Activated CD4-positive, alpha-beta T cell treated with anti-CD3 and anti-CD28 coated beads, Interleukin-2, amount 10 ng/mL, durations not matched to agents 7 days and 5 days (primary cell): ENCODE measurements at places on chromosomes 2 and 18.

- DNase-seq = no peak
These were observed 1.4 kb upstream of the GRHL1 start for GRCh38 chr2:9949992-9950520.

- no peak for DNase-seq
These were observed 27.1 kb upstream of the SCYGR1 start for GRCh38 chr2:227414846-227415245.

- DNase-seq = no peak
These were observed 79.6 kb downstream of the OSBPL6 start for GRCh38 chr2:178273787-178274360.

DNA sequence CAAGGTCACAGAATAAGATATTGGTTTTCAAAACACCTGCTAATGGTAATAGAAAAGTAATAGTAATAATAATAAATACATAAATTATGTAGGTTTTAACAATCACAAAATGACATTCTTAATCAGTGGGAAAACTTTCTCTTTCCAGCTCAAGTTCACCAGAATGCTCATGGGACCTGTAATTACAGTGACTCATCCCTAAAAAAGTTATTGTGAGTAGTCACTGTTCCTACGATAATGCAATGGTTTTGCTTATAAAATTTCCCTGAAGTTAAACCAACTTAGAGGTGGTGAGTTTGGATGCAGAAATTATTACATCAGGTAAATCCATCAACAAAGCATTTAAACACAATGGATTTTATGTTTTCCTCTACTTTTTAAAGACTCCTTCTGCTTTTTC is 502.3 kb downstream of the PID1 start:
- DNase-seq = no peak

- no peak for DNase-seq
These were observed 563.1 kb upstream of the FAM98A start for GRCh38 chr2:34162231-34162630.

GRCh38 chr2:241074065-241074818 is 27.8 kb downstream of the MTERF4 start:
- no peak for DNase-seq

DNA sequence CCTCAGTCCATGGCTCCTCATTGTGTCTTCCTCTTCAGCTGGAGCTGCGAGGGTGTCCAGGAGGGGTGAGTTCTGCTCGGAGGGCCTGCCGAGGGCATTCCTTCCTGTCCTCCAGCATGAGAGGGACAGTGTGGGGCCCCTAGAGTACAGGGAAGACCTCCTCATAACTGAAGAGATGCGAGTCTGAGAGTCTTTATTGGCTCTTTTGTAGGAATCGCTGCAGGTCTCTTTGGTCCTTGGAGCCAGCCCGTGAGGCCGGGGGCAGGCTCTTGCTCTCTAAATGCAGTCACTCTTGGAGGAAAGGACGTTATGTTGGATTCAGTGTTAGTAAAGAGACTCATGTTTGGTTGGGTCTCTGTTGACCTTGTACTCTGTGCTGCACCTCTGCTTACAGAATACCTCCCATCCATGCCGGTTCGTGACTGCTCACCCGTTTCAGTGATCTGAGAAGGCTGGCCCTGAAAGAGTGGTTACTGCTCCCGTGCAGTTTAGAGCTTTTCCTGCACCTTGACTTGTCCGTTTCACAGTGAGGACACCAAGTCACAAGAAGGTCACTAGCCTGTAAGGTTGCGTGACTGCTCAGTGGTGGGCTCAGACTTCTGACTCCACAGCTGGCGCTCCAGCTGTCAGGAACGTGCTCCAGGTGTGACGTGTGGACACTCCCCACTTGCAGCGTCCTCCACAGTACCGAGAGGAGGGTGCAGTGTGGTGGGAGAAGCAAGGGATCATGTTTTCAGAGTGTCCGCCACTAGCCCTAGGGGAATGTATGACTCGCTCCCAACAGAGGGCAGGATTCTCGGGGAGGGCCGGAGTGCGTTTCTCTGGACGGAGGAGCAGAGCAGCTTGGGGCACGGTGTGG is 7.8 kb downstream of the ATG4B start:
- DNase-seq = no peak

DNA sequence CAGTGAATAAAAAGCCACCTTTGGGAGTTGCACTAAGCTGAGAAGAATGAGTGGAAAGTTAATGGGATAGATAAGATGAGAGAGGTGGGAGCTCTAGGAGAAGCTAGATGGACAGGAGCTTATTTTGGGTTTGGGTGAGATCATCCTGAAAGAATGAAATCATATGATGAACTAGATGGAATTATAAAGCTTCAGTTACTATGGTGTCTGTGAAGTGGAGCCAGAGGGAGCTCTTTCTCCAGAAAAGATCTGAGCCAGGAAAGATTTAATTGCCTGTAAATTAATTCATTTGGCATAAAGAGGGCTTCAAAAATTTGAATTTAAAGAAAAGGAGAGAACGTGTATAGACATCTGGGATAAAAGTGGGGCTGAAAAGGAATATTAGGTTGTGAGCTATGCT is 10.3 kb downstream of the DNAH6 start:
- no peak for DNase-seq

DNA sequence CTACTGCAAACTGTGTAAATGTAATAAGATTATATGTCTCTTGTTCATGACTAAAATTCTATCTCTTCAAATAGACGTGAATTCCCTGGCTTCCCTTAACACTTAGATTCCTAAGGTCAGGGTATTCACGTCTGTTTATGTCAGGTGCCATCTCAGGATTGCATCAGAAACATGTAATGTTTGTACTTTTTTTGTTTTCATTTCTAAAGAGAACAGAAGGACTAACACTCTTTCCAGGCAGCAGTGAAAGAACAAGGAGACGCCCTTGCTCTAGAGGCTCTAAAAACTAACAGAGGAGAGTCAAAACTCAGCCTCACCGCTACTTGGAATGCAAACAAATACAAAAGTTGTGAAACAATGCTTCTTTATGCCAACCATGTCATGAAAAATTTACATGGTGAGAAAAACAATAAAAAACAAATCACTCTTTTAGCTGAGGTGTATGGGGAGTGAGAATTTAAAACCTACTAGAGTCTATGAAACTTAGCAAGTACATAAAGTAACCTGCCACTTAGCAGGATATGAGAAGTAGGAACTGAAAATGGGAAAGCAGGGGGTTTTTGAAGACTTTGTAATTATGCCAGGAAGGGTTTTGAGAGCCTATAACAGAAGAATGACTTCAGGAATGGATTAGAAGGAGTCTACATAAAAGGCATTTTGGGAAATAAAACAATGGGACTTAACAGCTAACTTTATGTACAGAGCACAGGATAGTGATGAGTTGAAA is 522.7 kb downstream of the THSD7B start:
- no peak for DNase-seq

DNA sequence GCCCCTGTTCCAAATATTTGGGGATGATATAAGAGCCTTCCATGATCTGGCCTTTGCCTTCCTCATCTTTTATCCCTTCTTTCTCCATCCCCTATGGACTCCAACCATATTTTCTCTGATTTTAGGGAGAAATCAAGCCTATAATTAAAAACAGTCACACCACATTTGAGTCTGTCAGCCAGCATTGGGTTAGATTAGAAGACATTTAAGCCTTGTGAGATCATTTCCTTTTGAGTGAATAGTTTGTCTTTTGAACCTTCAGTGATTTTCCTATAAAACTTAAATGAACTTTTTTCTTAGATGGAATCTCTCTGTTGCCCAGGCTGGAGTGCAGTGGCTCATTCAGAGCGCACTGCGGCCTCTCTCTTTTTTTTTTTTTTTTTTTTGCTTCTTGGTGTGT is 7.6 kb upstream of the C18orf32 start:
- no peak for DNase-seq

- DNase-seq = no peak
These were observed 9.4 kb downstream of the RAMP1 start for GRCh38 chr2:237868631-237869342.

- DNase-seq = peak; percentile 62
These were observed 2.2 kb upstream of the KCNH7 start for GRCh38 chr2:162840598-162841246.

GRCh38 chr2:6580982-6581381 is 284.7 kb downstream of the CMPK2 start:
- DNase-seq = no peak

DNA sequence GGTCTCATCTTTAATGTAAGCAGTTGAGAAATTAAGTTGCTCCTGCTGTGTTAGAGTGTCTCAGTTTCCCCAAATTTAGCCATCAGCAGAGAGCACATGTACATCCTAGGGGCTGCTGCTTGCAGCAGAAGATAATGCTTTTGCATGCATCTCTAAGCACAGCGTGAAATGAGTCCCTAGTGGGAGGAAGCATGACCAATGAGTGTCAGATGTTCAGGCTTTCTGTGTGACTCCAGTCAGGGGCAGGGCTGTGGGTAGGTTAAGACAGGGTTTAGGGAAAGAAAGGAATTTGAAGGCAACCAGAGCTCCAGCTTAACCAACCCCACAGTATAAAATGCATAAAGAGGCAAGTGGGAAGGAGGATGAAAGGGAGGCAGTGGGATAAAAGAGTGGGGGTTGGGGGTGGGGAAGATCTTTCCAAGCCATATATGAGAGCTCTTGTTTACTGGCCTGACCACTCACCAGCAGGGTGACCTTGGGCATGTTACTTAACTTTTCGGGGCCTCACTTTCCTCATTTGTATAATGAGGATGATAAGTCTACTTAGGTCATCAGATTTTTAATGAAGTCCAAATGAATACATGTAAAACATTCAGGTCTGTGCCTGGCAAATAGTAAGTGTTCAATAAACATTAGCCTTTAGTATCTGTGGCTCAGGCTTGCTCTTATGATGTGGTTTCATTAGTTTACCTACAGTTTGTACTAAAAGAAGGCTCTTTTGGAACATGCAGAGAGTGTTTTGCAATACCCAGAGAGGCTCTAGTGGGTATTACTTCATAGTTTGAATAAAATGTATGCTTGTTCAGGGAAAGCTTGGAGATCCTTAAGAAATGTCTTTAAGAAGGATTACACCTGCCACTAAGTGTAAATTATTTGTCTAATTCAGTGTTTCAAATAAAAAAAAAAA is 42.7 kb upstream of the PELI1 start:
- DNase-seq = no peak

GRCh38 chr2:58157754-58158153 is 83.4 kb downstream of the FANCL start:
- DNase-seq = no peak

DNA sequence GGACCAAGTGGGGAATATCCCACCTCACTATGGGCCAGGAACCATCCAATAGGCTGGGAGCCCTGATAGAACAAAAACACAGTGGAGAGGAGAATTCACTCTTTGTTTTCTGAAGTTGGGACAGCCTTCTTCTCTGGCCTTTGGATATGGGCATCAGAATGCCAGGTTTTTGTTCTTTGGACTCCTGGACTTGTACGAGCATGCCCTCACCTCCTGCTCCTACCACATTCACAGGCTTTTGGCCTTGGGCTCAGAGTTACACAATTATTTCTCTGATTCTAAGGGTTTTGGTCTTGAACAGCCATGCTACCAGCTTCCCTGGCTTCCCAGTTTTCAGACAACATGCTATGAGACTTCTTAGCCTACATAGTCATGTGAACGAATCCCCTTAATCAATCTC is 732.9 kb upstream of the VRK2 start:
- no peak for DNase-seq
